ENCODE measurements at places on chromosomes 3 and 15. TPM values are rescaled to one million over a fixed set of nuclear protein-coding genes. Genes with fewer than 3 reads are reported as not detected.

The TMEM212 gene
- 0.35 TPM for polyA plus RNA-seq

The TM6SF1 gene
- polyA plus RNA-seq, result 1.5 TPM

The CTXND1 gene
- polyA plus RNA-seq, result 9.1 TPM

The AMT gene
- 38.7 TPM for polyA plus RNA-seq

The CYP1A1 gene
- not detected for polyA plus RNA-seq

The MORC1 gene
- polyA plus RNA-seq, result 0.43 TPM

The KCNMB3 gene
- 7.3 TPM for polyA plus RNA-seq

The ACAN gene
- 2.2 TPM for polyA plus RNA-seq

The PLSCR2 gene
- 1.1 TPM for polyA plus RNA-seq

The RYK gene
- 99.8 TPM for polyA plus RNA-seq

The GOLGA8G gene
- 0.22 TPM for polyA plus RNA-seq

The XCR1 gene
- polyA plus RNA-seq, result 0.06 TPM

The TUSC2 gene
- 26.6 TPM for polyA plus RNA-seq

The KNG1 gene
- 109 TPM for polyA plus RNA-seq

The IFT80 gene
- 73.4 TPM for polyA plus RNA-seq

The POC1A gene
- polyA plus RNA-seq, result 7.5 TPM

The NR2E3 gene
- 0.82 TPM for polyA plus RNA-seq

The MEGF11 gene
- 3.0 TPM for polyA plus RNA-seq

The DLEC1 gene
- 0.79 TPM for polyA plus RNA-seq
